Fibroblast of the conjunctiva (primary cell): ENCODE measurements at places on chromosomes 3 and 15.

GRCh38 chr3:114207768-114208167 lies 28.9 kb upstream of the DRD3 start:
- DNase-seq: no peak

GRCh38 chr15:62492900-62493299 lies 327.8 kb upstream of the C2CD4B start:
- no peak for DNase-seq

GRCh38 chr15:25937796-25938195 lies 74.7 kb upstream of the ATP10A start:
- no peak for DNase-seq

DNA sequence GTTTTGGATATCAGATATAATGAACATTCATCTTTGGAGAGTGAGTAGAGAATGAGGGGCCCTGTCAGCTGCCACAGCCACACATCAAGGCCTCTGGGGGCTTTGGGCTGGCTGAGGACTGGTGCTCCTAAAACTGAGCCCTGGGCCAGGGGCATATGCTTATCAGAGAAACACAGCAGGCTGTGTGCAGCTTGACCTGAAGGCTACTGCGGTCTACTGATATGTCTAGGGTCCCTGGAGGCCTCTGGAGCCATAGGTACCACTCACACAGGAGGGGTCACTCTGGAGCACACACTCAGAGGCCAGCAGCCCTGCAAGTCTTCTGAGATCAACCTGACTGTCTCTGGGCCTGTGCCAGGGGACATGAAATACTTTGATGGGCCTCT lies 7.6 kb downstream of the TF start:
- no peak for DNase-seq

- no peak for DNase-seq
Observed at GRCh38 chr15:22267761-22268160, 187.4 kb downstream of the OR4M2 start.

- DNase-seq: no peak
Observed at GRCh38 chr3:19074257-19074900, 73.9 kb upstream of the KCNH8 start.

DNA sequence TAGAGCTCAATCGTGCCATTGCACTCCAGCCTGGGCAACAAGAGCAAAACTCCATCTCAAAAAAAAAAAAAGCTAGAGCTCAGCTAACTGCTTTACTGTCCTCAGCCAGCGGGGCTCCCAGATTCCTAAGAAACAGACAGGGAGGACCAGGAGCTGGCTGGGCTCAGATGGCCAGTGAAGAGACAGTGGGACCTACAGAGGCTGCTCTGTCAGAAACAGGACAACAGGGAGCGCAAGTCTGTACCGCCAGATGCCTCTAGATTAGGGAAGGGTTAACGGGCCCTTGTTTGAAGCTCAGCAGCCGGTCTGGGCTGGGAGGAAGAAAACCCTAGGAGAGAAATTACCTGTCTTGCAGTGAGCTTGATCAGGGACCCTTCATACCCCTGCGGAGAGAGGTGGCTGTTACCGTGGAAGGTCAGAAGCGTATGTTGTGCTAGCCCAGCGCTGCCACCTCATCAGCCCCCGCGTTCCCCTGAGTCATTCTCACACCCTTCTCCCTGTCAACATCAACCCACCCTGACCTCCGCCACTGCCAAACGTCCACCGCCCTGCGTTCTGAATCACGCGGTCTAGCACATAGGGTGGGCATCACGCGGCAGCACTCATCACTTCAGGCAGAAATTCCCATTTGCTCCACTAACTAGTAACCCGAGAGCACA lies 25.3 kb downstream of the RBPMS2 start:
- DNase-seq: no peak

- DNase-seq: no peak
Observed at GRCh38 chr15:85751291-85752123, 43.2 kb downstream of the KLHL25 start.

DNA sequence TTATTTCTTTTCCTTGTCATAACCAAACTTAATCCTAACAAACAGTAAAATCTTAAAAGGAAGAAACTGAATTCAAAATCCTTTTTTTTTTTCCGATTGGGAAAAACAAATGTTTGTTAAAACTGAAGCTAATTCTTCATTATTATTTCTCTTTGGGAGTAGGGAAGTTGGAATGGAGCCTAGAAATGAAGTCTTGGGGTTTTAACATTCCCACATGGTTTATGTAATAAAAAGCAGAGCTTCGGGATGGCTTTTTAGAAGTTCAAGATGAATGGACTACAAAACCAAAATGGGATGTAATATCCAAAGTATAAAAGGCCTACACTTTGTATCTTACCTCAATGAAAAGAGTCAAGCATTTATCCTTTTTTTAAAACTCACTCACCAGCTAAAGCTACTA lies 189.0 kb upstream of the TMC3 start:
- DNase-seq: no peak

DNA sequence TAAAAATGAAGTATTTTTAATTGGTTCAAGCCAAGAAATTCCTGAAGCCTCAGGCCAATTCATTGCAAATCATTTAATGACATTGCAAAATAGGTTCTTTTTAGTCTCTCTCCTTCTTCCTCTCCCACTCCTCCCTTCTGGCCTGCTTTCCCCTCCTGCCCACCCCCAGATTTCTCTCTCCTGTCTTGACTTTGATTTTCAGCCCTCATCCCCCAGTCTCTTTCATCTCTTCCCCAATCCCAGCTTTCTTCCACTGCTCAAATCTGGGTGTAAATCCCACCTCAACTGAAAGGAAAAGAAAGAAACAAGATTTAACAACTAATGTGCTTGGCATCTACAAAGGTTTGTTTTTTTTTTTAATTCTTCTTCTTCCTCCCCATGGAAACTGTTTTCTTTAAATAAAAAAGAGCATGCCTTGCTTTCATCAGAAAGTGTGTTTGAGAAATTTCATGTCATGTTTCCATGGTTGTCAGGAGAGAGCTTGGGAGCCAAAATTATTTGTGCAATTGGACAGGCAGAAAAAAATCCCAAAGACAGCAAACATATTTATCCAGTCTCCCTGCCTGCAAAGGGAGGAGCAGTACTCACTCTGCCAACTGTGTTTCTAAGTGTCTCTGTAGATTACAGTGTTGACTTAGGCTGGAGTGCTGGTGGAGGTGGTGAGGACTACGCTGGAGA lies 50.4 kb downstream of the BOC start:
- no peak for DNase-seq

- no peak for DNase-seq
Observed at GRCh38 chr3:131796111-131796510, 238.7 kb downstream of the CPNE4 start.

DNA sequence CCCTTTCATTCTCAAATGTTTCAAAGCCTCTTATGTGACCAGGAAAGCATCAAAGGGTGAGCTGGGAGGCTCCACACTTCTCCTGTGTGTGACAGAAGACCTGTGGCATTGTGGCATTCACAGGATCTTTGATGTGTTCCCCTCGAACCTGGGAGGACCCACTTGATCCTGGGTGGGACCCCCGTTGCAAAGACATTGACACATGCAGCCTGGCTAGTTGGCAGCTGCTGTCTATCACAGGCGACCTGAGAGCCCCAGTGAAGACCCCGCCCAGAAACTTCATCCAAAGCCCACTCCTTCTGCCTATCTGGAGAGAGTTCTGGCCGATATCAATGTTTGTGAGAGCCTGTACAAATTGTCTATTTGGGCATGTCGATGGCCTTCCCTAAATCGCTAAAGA lies 140.4 kb upstream of the ATP2B2 start:
- DNase-seq: no peak

GRCh38 chr3:36796881-36797280 lies 32.5 kb upstream of the DCLK3 start:
- DNase-seq: no peak

- no peak for DNase-seq
Observed at GRCh38 chr3:60399292-60399691, 852.0 kb downstream of the FHIT start.

DNA sequence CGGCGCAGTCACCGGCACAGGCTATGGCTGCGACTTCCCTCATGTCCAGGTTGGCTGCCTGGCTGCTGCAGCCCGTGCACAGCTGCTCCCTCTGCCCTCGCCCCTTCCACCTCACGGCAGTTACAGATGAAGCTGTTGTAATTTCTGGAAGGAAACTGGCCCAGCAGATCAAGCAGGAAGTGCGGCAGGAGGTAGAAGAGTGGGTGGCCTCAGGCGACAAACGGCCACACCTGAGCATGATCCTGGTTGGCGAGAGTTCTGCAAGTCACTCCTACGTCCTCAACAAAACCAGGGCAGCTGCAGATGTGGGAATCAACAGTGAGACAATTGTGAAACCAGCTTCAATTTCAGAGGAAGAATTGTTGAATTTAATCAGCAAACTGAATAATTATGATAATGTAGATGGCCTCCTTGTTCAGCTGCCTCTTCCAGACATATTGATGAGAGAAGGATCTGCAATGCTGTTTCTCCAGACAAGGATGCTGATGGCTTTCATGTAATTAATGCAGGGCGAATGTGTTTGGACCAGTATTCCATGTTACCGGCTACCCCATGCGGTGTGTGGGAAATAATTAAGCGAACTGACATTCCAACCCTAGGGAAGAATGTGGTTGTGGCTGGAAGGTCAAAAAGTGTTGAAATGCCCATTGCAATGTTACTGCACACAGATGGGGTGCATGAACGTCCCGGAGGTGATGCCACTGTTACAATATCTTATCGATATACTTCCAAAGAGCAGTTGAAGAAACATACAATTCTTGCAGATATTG lies 13.2 kb upstream of the GNB4 start:
- DNase-seq: no peak

GRCh38 chr3:182605882-182606611 lies 187.3 kb upstream of the ATP11B start:
- no peak for DNase-seq

DNA sequence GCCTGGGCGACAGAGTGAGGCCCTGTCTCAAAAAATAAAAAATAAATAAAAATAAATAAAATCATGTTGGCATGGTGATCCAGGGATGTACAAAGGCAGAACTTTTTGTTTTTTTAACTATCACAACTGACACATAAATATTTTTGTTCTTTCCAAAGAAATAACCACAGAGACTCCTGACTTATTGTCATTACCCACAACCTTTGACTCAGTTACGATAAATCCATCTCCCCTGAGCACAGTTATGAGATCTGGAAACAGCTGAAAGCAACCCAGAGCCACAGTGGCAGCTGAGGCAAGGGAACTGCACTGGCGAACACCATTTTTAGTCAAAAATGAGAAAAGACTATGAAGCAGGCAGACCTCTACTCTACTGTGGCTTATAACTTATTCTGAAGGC lies 24.0 kb downstream of the OSBPL10 start:
- DNase-seq: no peak

GRCh38 chr15:70257573-70258248 lies 160.0 kb upstream of the TLE3 start:
- no peak for DNase-seq

GRCh38 chr15:71275098-71275497 lies 159.8 kb downstream of the THSD4 start:
- no peak for DNase-seq

DNA sequence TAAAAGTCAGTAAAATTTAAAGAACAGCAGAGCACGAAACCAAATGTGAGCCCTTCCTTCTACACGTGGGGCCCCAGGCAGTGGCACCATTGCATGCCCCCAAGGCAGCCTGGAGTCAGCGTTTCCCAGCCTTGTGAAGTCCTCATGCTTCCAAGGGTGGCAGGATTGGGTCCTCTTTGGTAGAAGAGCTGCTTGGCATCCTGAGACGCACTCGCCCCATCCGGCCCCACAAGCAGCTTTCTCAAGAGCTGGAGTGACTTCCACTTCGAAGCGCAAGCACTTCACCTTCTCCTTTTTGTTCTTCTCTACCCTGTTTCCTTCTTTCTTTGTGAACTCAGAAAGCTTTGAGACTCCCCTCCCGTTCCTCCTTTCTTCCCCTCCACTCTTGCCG lies 34.7 kb downstream of the ZNF710 start:
- no peak for DNase-seq

DNA sequence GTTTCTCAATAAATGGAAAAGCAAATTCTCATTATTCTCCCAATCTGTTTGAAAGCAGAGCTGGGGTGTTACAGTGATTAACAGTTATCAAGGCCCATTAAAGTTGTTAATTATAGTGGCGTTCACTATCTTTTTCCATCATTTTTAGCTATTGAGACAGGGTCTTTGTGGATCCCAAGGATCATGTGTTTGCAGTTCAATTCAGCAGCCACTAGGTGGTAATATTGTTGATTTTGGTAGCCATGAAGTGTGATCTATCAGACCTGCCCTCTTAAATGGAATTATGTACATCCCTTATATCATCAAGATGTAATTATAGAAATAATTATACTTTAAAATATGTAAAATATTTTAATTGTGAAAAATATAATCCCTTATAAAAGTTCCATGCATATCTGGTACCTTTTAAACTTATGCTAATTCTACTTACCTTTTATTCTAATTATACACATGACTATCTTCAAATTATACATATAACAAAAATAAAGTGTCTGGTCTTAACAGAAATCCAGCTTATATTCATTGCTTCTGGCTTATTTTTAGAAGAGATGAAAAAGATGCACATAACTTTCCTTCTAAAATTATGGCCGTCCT lies 126.4 kb downstream of the GREM1 start:
- DNase-seq: no peak

DNA sequence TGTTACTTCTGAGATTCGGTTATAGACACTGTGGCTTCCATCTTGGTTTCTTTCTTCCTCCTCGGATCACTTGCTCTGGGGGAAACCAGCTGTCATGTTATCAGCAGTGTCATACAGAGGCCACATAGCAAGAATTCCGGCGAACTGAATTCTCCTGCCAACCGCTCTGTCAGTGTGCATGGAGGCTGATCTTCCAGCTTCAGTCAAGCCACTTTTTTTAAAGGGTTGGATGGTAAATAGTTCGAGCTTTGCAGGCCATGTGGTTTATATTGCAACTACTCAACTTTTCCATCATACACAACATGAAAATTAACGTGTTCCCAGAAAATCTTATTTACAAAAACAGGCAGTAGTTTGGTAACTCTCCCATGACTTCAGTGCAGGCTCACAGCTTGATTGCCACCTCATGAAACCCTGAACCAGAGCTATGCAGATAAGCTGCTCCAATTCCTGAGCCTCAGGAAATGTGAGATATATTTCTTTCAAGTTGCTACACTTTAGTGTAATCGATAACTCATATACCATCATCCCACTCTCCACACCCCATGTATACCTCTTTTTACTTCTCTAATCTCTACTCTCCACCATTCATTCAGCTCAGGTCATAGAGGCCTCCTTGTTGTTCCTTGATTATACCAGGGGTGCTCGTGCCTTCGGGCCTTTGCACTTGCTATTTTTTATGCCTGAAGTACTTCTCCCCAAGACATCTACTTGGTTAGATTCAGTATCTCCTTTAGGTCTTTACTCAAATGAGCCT lies 7.2 kb downstream of the RPL22L1 start:
- no peak for DNase-seq
